Stimulated activated CD4-positive, alpha-beta T cell treated with anti-CD3 and anti-CD28 coated beads, Interleukin-4, amount 100 ng/mL, for 1 hour (primary cell): ENCODE measurements at places on chromosomes 11 and 22.

- no peak for DNase-seq
These were observed 66.0 kb downstream of the KCNQ1 start for GRCh38 chr11:2510626-2511402.

DNA sequence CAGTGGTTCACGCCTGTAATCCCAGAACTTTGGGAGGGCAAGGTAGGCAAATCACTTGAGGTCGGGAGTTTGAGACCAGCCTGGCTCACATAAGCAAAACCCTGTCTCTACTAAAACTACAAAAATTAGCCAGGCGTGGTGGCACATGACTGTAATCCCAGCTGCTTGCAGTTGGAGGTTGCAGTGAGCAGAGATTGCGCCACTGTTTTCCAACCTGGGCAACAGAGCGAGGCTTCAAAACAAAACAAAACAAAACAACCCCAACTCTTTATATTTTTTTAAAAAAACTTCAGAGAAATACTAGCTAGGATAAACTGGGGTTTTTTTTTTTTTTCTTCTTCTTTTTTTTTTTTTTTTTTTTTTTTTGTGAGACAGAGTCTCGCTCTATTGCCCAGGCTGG is 31.8 kb upstream of the RAPSN start:
- no peak for DNase-seq

DNA sequence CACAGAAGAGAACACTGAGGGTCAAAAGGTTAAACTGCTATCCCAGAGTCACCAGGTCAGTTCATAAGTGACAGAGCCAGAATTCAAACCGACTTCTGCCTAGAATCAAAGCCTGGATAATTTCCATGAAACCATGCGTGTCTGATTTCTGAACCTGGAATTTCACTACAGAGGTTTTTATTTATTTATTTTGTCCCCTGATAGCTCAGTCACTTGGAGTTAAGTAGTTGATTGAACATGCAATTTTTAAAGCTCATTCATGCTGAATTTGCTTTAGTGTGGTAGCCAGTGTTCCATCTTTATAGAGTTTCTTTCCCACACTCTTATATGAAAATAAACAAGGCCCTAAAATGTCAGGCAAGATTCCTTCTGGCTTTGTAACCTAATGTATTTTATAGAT is 93.2 kb downstream of the NAV2 start:
- DNase-seq, result no peak

GRCh38 chr22:26139310-26139709 is 30.0 kb upstream of the SEZ6L start:
- DNase-seq, result no peak

GRCh38 chr22:50531962-50532674 is 2.3 kb upstream of the TYMP start:
- no peak for DNase-seq

GRCh38 chr11:133747409-133747808 is 97.9 kb downstream of the SPATA19 start:
- no peak for DNase-seq

DNA sequence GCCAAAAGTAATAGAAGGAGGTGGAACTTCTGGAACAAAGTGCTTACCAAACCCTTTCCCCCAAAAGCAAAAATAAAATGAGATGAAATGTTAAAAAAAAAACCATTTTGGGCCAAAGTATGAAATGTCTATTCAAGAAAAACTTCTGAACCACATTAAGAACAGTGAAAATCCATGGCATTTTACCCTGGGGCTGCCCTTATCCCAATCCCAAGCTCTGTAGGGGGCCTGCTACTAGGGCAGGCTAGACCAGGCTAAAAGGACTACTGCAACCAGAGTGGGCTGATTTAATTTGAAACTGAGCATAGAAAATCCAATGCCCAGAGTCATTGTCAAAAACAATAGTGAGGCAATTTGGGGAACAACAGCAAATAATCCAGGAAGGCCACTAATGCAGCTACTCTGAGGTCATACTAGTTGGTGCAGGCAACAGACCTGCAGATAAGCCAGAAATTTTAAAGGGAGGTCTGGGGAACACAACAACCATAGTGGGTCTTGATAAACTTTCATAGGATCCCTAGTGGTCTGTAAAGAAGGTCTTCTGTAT is 99.4 kb downstream of the RELT start:
- DNase-seq, result no peak

GRCh38 chr11:14751975-14752407 is 108.4 kb downstream of the PDE3B start:
- no peak for DNase-seq
